ENCODE measurements at places on chromosomes 12 and 14.

GRCh38 chr14:53967606-53968005 is 11.0 kb upstream of the BMP4 start:
- no peak for DNase-seq

GRCh38 chr14:105205673-105206208 is 24.6 kb upstream of the NUDT14 start:
- DNase-seq = no peak

DNA sequence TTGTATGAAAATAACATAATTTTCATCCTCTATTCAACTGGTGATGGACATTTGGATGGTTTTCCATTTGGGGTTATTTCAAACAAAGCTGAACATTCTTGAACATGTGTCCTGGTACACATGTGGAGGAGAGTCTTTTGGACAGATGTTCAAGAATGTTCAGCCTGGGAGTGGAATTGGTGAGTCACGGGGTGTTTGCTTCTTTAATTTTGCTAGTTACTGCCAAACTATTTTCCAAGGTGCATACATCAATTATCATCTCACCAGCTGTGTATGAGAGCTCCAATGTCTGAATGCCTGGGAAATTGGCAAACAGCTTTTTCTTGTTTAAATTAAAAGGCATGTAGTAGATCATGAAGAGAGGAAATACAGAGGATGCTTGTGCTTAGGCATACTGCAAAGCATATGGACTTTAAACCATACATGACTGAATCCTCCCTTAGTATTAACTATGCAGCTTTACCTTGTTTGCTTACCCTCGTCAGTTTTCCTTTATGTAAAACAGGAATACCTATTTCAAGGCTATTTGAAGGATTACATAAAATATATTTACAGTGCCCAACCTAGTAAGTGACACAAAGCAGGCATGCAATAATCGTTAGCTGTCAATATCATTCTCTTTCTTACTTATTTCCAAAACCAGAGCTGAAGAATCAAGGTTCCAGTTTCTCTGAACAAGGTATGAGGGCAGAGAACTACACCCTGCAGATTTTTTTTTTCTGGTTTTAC is 152.1 kb downstream of the ITPR2 start:
- DNase-seq = no peak

GRCh38 chr12:27946421-27946820 is 26.1 kb downstream of the PTHLH start:
- no peak for DNase-seq

DNA sequence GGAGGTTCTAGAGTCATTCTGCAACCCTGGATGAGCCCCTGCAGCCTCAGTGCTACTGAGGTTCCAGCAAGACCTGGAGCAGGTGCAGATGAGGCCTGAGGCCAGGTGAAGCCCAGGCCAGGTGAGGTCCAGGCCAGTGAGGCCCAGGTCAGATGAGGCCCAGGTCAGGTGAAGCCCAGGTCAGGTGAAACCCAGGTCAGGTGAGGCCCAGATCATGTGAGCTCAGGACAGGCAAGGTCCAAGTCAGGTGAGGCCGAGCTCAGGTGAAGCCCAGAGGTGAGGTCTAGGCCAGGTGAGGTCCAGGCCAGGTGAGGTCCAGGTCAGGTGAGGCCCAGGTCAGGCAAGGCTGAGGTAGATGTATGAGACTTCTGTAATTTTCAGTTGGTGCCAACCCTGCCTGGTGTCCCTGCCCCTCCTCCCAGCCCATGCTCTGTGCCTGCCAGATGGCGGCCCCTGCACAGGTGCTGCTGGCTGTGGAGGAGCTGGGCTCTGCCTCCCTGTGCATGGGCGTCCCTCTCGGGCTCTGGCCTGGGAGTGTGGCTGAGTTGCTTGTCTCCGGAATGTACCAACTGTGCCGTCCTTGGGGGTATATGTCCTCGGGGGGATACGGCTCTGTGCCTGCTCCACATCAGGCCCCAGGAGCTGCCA is 388.5 kb downstream of the TMEM121 start:
- no peak for DNase-seq

- no peak for DNase-seq
Observed at GRCh38 chr12:123122626-123123025, 28.3 kb downstream of the PITPNM2 start.

- no peak for DNase-seq
Observed at GRCh38 chr12:25387732-25388050, 137.0 kb upstream of the KRAS start.

DNA sequence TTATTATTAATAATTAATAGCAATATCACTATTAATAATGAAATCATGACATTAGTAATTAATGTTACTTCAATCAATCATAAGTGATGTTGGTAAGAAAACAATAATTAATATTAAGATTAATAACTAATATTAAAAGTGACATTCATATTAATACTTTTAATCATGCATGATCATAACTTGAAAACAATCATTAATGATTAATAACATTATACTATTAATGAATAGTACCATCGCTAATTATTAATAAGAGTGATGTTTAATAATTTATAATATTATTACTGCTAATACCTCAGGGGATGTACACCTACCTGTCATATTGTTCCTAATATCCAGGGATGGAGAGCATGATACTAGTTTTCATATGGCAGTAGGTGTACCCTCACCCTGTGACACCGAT is 10.0 kb upstream of the CLEC6A start:
- no peak for DNase-seq

DNA sequence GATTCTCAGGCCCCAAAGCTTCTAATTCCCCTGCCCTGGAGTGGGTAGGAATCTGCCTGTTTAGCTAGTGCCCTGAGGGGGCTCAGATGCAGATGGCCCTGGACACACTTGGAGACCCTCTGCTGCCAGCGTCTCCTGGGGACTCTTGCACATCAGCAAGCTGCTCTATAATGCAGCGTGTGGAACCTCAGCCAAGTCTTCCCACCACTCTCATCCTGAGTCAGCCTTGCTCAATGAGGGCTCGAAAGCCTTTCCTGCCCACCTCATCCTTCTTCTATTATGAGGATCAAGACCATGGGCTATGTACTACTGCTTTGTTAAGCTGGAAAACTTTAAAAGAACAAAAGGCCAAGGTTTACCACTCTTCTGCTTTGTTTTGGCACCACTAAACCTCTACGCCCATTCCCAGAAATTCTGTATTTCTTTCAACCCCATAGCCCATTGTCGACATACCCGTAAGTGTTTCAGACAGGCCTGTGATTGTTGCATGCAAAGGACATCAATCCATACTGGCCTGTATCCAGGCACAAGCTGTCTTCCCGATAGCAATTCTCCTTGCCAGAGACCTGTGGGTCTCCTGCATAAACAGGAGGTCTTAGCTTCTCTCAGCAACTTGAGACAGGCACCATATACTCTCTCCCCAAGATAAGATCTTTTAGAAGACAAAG is 246.9 kb downstream of the DPF3 start:
- DNase-seq = no peak

GRCh38 chr14:69865701-69866365 is 13.4 kb upstream of the SMOC1 start:
- no peak for DNase-seq

Data from effector memory CD8-positive, alpha-beta T cell (primary cell).